ENCODE measurements at places on chromosomes 11 and 22.

GRCh38 chr11:66228521-66228920 is 39.9 kb upstream of the RAB1B start:
- DNase-seq: no peak

DNA sequence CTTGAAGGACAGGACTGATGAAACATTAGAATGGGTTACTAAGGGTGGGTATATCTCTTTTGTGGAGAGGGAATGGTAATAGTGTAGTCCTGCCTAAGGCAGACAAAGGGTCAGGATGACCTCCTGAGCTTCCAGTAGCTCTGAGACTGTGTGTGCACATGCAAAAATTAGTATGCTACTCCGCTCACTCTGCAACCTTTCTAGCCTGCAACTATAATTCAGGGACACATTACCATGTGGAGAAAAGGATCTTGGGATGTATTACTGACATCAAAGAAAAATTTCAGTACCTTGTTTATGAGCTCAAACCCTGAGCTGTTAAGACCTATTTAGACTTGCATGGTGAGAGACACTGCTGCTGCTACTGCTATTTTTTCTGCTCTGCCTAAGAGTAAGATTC is 25.4 kb downstream of the LARGE2 start:
- no peak for DNase-seq

- no peak for DNase-seq
Measured at GRCh38 chr11:117669616-117670015, 127.4 kb downstream of the DSCAML1 start.

- no peak for DNase-seq
Measured at GRCh38 chr11:126501641-126502040, 146.2 kb downstream of the ST3GAL4 start.

GRCh38 chr11:109783840-109784239 is 309.4 kb upstream of the ZC3H12C start:
- DNase-seq: no peak

DNA sequence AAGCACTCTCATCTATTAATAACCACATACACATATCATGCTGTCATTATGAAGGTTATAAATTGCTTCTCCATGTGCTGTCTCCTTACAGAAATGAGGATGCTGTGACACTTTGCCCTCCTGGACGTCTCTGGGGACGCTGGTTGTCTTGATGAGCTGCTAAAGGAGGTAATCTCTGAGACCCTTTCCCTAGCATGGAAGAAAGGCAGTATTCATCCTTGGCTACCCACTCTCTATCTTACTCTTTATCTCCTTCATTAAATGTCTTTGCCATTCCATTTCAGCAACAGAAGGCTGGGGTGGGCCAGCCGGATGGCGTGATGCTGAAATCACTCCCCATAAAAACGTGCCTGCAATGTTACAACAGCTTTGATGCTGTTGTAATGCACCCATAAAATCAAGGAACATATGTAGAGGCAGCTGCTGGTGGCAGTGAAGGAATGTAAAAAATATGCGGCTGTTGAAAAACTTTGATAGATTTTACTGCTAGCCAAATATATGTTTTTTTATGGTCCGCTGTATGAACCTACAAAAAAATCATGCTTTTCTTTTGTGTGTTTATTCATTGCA is 715.1 kb upstream of the API5 start:
- DNase-seq: no peak
